Esophagus (tissue), 2 donors: ENCODE measurements at places on chromosomes 1 and 21. TPM values are rescaled to one million over a fixed set of nuclear protein-coding genes. Genes with fewer than 3 reads are reported as not detected.

The INSRR gene
- polyA plus RNA-seq = 0.01 TPM

The TAS1R1 gene
- 0.04 TPM for polyA plus RNA-seq

The NEXN gene
- polyA plus RNA-seq = 10.9 TPM

The RAP1GAP gene
- polyA plus RNA-seq = 12.2 TPM

The NTMT2 gene
- not detected for polyA plus RNA-seq

The TNFRSF9 gene
- polyA plus RNA-seq = 0.02 TPM

The FMO4 gene
- polyA plus RNA-seq = 1.6 TPM

The ALPL gene
- 2.7 TPM for polyA plus RNA-seq

The PNRC2 gene
- 69.1 TPM for polyA plus RNA-seq

The AXDND1 gene
- polyA plus RNA-seq = not detected

The SNIP1 gene
- polyA plus RNA-seq = 4.3 TPM

The KCNH1 gene
- 0.08 TPM for polyA plus RNA-seq

The HSD3B2 gene
- not detected for polyA plus RNA-seq

The NPHS2 gene
- not detected for polyA plus RNA-seq

The LHX4 gene
- 0.13 TPM for polyA plus RNA-seq

The ARPC5 gene
- polyA plus RNA-seq = 90.3 TPM

The CLDN19 gene
- polyA plus RNA-seq = 0.04 TPM

The ZFP69 gene
- polyA plus RNA-seq = 3.1 TPM

The EFNA1 gene
- polyA plus RNA-seq = 48.1 TPM

The AQP10 gene
- polyA plus RNA-seq = not detected

The IVL gene
- 161 TPM for polyA plus RNA-seq

The SRRM1 gene
- 37.6 TPM for polyA plus RNA-seq

The TRABD2B gene
- polyA plus RNA-seq = 0.24 TPM

The MATN1 gene
- polyA plus RNA-seq = 0.02 TPM

The CHODL gene
- polyA plus RNA-seq = 0.22 TPM

The TCHH gene
- 0.13 TPM for polyA plus RNA-seq

The TOMM40L gene
- polyA plus RNA-seq = 10.5 TPM

The CR2 gene
- polyA plus RNA-seq = 0.02 TPM

The EXTL1 gene
- polyA plus RNA-seq = 0.45 TPM

The CA6 gene
- 0.06 TPM for polyA plus RNA-seq

The PDZK1IP1 gene
- 126 TPM for polyA plus RNA-seq

The CLEC20A gene
- not detected for polyA plus RNA-seq

The NHLH1 gene
- 0.09 TPM for polyA plus RNA-seq

The ATP1A2 gene
- 4.3 TPM for polyA plus RNA-seq

The SMCP gene
- polyA plus RNA-seq = not detected

The MFSD2A gene
- 30.4 TPM for polyA plus RNA-seq

The ITLN2 gene
- polyA plus RNA-seq = 0.09 TPM

The OR2AK2 gene
- not detected for polyA plus RNA-seq

The COL16A1 gene
- 12.2 TPM for polyA plus RNA-seq

The S100A16 gene
- polyA plus RNA-seq = 2,151 TPM

The LHX8 gene
- 0.08 TPM for polyA plus RNA-seq

The AADACL3 gene
- polyA plus RNA-seq = not detected

The SERBP1 gene
- 195 TPM for polyA plus RNA-seq

The UMODL1 gene
- polyA plus RNA-seq = 0.18 TPM

The ATP5PB gene
- polyA plus RNA-seq = 123 TPM

The CAMSAP2 gene
- 5.4 TPM for polyA plus RNA-seq

The RGS8 gene
- polyA plus RNA-seq = not detected

The C4BPA gene
- not detected for polyA plus RNA-seq
